ENCODE measurements at places on chromosomes 16 and 17. TPM values are rescaled to one million over a fixed set of nuclear protein-coding genes. Genes with fewer than 3 reads are reported as not detected.

DNA sequence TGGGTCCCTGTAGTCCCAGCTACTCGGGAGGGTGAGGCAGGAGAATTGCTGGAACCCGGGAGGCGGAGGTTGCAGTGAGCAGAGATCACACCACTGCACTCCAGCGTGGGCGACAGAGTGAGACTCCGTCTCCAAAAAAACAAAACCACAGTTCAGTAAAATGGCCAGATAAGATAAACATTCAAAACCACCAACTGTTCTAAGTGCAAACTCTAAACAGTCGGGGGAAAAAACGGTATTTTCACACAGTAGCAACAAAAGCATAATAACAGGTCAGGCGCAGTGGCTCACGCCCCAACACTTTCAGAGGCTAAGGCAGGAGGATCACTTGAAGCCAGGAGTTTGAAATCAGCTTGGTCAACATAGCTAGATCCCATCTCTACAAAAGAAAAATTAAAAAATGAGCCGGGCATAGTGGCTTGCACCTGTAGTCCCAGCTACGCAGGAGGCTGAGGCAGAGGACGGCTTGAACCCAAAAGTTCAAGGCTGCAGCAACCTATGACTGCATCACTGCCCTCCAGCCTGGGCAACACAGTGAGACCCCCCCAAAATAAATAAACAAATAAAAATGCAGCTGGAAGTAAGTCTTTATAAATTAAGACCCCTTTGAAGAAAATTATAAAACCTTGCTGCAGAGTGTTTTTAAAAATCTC lies 10.8 kb upstream of the HASPIN start:
- no peak for DNase-seq

GRCh38 chr17:28499364-28499664 lies 6.8 kb upstream of the FOXN1 start:
- DNase-seq, result no peak

GRCh38 chr16:24478401-24478800 lies 61.0 kb upstream of the RBBP6 start:
- no peak for DNase-seq

- peak; percentile 93 for DNase-seq
Observed at GRCh38 chr17:66493283-66494019, 191.0 kb downstream of the PRKCA start.

- no peak for DNase-seq
Observed at GRCh38 chr17:30928584-30928983, 6.8 kb downstream of the ADAP2 start.

DNA sequence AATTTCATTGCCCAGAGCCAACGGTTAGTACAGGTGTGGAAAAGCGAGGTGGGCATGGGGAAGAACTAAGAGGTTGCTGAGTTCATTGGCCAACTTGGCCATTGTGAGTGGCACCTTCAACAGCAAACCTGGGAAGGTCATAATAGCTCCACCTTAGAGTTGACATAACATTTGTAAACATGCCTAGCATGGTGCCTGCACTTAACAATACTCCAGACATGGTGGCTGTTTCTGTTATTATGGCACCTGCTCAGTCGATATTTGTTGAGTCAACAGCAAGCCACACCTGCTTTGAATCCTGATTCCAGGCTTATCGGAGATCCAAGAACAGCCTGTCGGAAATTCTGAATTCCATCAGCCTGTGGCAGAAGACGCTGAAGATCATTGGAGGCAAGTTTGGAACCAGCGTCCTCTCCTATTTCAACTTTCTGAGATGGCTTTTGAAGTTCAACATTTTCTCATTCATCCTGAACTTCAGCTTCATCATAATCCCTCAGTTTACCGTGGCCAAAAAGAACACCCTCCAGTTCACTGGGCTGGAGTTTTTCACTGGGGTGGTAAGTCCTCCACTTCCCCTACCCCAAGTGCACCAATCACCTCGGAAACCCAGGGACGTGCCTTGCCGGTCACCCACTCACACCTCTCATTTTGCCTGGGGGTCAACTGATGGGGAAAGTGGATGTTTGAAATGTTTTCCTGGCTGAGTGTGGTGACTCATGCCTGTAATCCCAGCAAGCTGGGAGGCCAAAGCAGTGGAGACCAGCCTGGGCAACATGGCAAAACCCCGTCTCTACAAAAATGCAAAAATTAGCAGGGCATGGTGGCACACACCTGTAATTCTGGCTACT lies 46.0 kb downstream of the TMC5 start:
- DNase-seq, result no peak

DNA sequence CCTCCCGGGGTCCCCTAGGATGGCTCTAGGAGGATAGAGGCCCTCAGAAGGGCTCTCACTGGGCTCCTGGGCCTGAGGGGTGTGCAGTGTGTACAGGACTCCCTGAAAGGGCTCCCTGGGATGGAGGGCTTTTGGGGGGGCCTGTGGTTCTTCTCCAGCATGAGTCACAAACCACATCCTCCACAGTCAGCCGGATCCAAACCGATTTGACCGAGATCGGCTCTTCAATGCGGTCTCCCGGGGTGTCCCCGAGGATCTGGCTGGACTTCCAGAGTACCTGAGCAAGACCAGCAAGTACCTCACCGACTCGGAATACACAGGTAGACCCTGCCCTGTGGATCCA lies 4.5 kb downstream of the TRPV2 start:
- peak; percentile 92 for DNase-seq

- DNase-seq, result no peak
Observed at GRCh38 chr17:18331879-18332278, 16.8 kb downstream of the SMCR8 start.

DNA sequence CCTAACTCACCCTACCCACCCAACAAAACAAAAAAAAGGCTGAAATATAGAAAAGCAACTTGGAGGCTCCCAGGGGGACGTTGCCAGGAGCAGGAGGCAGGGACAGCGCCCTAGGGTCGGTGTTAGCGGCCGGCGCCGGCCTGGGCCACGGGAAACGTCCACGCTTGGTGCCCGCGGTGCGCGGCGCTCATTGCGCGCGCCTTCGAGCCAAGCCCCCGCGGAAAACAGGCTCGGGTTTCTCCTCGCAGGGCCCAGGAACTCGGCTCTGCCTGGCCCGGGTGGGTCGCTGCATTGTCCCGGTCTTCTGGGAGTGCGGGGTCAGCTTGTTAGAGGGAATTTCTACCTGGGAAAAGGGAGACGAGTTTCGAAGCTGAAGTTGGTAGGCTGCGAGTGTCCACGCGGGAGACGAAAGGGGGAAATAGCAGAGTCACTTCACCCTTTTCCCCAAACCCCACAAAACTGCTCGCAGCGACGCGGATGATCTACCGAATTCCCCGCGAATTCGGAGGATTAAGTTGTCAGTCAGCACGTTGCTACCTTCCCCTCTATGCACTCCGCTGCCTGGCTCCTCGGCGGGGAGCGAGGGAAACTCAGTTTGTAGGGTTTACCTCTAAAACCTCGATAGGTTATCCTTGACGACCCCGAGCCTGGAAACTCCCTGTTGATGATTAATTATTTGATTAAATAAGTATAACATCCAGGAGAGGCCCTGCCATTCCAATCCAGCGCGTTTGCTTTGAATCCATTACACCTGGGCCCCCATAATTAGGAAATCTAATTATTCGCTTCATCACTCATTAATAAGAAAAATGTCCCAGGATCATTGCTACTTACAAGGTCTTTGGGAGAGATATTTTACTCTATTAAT lies 751 bp upstream of the FOXC2 start:
- no peak for DNase-seq

DNA sequence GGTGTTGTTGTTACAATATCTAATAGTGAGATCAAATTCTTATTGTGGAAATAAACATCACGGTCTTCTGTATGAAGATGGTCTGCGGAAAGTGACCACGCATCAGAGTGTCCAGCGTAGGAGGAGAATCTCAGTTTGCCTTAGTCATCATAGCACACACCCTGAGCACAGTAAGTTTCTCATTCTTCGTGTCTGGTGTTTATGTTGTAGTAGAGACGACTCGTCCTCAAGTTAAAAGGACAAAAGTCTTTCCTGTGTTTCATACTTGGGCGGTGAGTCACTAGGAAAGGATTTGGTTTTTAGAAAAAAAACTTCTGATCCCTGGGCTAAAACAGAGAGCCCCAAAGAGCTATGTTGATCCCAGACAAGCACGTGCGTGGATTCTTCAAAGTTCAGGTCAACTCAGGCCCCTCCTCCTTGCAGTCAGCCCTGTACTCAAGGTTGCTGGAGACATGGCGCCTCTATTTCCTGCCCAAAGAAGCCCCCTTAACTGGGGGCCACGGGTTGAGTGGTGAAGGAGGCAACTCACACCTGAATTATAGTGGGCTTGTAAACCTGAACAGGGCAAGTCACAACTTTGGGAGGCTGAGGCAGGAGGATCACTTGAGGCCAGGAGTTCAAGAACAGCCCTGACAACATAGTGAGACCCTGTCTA lies 170.4 kb downstream of the ZFHX3 start:
- DNase-seq, result peak; percentile 98

DNA sequence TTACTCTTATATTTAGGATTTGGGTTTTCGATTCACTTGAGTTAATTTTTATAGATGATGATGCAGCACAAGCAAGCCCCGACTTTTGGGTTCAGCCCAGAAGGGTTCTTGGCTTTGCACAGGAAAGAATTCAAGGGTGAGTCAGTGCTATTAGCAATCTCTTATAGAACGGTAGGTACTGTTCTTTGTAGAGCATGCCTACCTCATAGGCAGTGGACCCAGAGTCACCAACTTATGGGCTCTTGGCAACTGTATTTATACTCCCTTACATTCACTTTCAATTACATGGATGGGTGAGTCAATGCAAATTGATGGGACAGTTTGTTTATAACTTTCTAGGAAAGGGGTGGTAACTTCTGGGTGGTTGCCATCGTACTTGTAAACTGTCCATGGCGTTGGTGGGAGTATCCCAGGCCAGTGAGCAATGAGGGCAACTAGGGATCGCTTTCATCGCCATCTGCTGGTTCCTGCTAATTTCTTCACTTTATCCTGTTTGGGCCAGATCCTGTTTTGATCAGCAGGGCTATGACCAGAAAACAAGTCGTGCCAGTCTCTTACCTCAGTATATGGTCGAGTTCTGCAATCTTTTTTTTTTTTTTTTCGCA lies 362.6 kb downstream of the CNTNAP4 start:
- DNase-seq, result peak; percentile 60

- no peak for DNase-seq
Observed at GRCh38 chr16:85301231-85301630, 189.0 kb upstream of the CIBAR2 start.

DNA sequence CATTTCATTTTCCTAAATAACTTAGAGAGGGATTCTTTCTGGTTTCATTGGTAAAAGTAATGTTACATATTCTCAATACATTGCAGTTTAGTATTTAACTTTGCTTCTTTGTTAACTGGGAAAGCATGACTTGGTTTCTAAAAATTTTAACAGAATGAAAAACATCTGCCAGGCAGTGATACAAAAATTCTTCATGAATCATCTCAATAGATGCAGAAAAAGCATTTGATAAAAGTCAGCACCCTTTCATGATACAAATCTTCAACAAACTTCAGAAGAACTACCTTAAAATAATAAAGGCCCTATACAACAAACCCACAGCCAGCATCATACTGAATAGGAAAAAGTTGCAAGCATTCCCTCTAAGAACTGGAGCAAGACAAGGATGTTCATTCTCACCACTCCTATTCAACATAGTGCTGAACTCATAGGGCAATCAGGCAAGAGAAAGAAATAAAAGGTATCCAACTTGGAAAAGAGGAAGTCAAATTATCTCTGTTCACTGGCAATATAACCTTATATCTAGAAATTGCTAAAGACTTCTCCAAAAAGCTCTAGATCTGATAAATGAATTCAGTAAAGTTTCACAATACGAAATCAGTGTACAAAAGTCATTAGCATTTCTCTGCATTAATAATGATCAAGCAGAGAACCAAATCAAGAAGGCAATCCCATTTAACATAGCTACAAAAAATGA lies 50.4 kb downstream of the SLFN5 start:
- DNase-seq, result no peak

- DNase-seq, result no peak
Observed at GRCh38 chr17:5695480-5695879, 111.2 kb upstream of the NLRP1 start.

GRCh38 chr17:68288804-68289203 lies 2.1 kb downstream of the SLC16A6 start:
- no peak for DNase-seq

GRCh38 chr17:50547736-50548083 lies 736 bp downstream of the SPATA20 start:
- no peak for DNase-seq

- peak; percentile 68 for DNase-seq
Observed at GRCh38 chr17:56125830-56126819, 27.1 kb upstream of the ANKFN1 start.

DNA sequence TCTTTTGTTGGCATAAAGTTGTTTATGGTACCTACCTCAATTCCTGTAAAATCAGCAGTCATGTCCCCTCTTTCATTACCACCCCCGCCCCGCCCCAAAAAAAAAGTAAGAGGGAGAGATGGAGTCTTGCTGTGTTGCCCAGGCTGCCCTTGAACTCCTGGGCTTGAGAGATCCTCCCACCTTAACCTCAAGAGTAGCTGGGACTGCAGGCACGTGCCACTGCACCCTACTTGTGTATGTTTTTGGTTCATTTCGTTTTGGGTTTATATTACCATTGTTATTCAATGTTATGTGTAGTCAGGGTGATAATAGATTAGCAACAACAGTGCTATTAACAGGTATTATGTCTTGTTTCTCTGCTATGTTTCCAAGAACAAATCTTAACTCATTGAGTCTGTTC lies 15.9 kb downstream of the TNRC6C start:
- DNase-seq, result no peak

- DNase-seq, result no peak
Observed at GRCh38 chr16:2042986-2043666, 4.5 kb downstream of the NTHL1 start.

- DNase-seq, result no peak
Observed at GRCh38 chr16:79400462-79401149, 199.9 kb downstream of the MAF start.

- DNase-seq, result no peak
Observed at GRCh38 chr16:77212741-77213541, 13.7 kb downstream of the SYCE1L start.

GRCh38 chr16:11067697-11068141 lies 123.4 kb downstream of the CLEC16A start:
- no peak for DNase-seq

GRCh38 chr16:47019568-47019967 lies 46.1 kb upstream of the DNAJA2 start:
- DNase-seq, result no peak

GRCh38 chr17:44996304-44996703 lies 28.2 kb upstream of the C1QL1 start:
- no peak for DNase-seq

- DNase-seq, result no peak
Observed at GRCh38 chr16:67194260-67194659, 2.3 kb downstream of the E2F4 start.

Gene CTRB2
- not detected for total RNA-seq

Gene OMG
- not detected for total RNA-seq

Gene RAB11FIP4
- total RNA-seq, result 0.03 TPM

Gene KRTAP1-1
- total RNA-seq, result not detected

Gene ADORA2B
- total RNA-seq, result 2.8 TPM

Gene DYNLL2
- total RNA-seq, result 14.4 TPM

Gene PRKAR1A
- total RNA-seq, result 125 TPM

Gene MAP1LC3B
- total RNA-seq, result 11.5 TPM

Gene RAB40B
- total RNA-seq, result 5.8 TPM

Gene CCT6B
- 0.10 TPM for total RNA-seq

Gene TOP2A
- 155 TPM for total RNA-seq

Gene MT1A
- not detected for total RNA-seq

Gene NOL3
- total RNA-seq, result 22.8 TPM

Measured in HT1080 (cell line).